Amniotic epithelial cell (primary cell): ENCODE measurements at places on chromosomes 16 and 17.

DNA sequence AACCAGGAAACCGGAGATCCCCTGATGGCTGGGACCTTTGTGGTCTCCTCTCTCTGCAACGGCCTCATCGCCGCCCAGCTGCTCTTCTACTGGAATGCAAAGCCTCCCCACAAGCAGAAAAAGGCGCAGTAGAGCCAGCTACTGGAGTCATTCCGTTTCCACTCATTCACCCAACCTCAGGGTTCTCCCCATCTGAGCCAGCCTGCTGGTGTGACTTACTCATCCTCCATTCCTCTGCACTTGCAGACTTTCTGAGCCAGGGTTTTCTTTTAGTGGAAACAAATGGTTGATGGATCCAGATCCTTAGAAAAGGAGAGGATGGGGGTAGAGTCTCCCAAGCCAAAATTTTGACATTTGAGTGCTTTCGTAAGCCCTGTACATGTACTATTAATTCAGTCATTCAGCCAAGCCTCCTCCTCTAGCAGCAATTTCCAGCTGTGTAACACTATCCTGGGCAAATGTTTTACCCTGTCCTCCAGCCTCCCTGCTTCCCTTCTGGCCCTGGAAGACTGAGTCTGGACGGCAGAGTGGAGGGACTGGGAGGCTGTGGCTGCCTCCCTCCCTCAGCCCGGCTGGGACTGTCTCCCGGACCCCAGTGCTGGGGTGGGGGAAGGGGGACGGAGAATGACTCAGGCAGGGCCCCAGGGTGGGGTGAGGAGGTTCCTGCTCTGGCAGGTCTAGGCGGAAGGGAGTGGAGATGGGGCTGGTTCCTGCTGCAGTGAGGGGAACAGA lies 2.3 kb downstream of the SOX15 start:
- DNase-seq = peak; percentile 94

- peak; percentile 54 for DNase-seq
Measured at GRCh38 chr16:2450535-2450934, 9.4 kb upstream of the TEDC2 start.

DNA sequence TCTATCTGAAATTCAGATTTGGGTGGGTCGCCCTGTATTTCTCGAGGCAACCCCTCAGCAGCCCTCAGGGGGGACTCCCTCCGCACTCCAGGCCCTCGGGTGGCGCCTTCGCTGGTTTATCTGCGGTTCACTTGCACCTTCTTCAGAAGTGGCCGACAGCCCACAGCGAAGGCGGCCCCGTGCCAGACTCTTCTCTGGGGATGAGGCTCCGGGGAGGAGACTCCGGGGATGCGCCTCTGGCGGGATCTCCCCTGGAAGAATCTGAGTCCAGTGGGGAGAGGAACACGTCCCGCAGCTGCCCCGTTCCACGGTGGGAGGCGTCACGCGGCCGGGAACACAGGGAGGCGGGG lies 63.9 kb upstream of the DNAJA2 start:
- no peak for DNase-seq

- no peak for DNase-seq
Measured at GRCh38 chr16:65294165-65294564, 172.3 kb upstream of the CDH11 start.

- DNase-seq = no peak
Measured at GRCh38 chr16:75862098-75862386, 135.8 kb upstream of the CPHXL start.

- DNase-seq = no peak
Measured at GRCh38 chr17:59346341-59346740, 14.9 kb downstream of the YPEL2 start.

- no peak for DNase-seq
Measured at GRCh38 chr16:50856991-50857390, 115.1 kb downstream of the CYLD start.

DNA sequence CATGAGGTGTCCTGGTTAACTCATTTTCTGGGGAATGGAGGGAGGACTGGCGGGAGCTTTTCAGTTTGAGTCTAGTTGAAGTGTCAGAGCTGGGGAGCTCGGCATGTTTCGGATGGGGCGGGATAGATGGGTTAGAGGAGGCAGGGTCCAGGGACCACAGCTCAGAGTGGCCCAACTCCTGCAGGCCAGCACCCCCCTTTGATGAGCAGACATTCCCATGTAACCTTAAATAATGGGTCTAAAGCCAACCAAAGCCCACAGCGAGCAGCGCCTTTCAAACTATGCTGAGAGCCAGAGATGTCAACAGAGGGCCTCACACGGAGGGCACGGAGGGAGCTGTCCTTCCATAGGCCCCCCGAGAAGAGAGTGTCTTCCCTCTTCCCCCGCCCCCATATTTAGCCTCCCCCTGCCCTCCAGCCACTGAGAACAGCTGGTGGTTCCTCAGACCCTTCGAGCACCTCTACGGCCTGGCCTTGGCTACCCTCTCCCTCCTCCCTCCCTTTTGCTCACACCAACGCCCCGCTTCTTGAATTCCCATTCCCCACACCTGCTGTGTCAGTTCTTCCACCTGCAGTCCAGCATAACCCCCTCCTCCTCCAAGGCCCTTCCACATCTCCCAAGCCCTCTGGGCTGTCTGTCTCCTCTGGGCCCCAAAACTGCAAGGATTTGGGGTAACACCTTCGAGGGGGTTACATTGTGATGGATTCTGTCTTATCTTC lies 21.8 kb downstream of the RAB11FIP4 start:
- DNase-seq = no peak
